ENCODE measurements at places on chromosomes 5 and 9.
A peak's percentile ranks its signal among the peaks of the same experiment; 100 is the strongest.

DNA sequence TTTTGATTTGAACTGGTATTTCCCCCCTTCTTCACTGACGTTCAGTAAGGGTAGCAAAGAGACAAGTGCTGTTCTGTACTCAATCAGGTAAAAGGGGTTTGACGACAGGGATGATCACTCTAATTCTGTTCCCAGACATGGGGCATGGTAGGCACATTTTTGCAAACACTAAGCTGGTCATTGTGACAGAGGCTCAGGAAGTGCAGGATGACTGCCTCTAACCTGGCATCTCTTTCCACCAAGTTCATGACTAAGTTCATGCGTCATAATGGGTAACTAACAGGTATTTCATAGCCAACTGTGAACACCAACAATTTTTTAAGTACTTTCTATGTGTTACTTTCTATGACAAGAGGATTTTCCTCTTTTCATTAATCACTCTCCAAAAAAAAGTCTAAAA is 166.5 kb downstream of the MAPKAP1 start:
- DNase-seq: no peak

GRCh38 chr9:83665580-83666200 is 42.1 kb downstream of the UBQLN1 start:
- DNase-seq: no peak

- no peak for DNase-seq
These were observed 90.9 kb downstream of the CDO1 start for GRCh38 chr5:115725522-115725921.

DNA sequence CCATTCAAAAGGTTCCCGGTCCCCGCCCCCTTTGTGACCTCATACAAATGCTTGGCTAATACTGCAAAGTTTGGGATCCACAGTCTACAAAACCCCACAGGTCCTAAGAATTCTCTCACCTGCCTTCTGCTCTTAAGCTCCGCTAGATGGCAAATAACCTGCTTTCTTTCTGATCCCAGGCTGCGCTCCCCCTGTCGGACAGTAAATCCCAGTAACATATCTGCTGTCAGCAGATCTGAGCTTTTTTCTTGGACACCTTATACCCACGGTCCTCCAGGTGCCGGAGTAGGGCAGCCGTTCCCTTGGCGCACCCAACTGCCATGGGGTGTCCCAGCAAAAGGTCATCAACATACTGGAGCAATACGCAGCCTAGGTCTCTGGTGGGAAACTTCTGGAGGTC is 39.0 kb upstream of the PPP1R26 start:
- DNase-seq: no peak

DNA sequence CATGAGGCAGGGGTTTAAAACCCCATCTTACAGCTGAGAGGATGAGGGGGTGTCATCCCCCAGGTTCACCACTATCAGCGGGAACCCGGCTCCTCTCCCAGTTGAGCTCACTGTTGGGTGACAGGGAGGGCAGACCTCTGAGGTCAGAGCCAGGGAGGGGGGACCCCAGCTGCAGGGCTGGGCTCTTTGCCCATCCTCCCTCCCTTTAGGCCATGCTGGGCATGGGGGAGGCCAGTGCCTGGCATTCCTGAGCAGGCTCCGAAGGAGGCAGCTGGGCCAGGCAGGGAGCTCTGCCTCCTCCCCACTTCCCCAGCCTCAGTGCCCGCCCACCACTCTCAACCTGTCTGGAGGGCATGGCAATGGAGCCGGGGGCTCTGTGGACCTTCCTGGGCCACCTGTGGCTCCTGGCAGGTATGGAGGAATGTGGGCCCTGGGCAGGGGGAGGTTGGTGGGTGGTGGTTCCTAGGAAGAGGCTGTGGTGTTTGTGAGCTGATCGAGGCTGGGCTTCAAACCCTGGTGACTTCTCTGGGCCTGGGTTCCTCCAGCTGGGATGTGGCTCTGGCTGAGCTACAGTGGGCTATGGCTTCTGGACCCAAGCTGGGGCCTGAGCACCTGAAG is 12.6 kb downstream of the CRB2 start:
- DNase-seq: no peak

- DNase-seq: peak; percentile 88
These were observed at the start of gene ERMP1 for GRCh38 chr9:5832538-5833529. Gene ERMP1 (minus strand): TSS chr9:5833117. CDS start chr9:5833027, 90 bp downstream.

- no peak for DNase-seq
These were observed 265.2 kb downstream of the MAT2B start for GRCh38 chr5:163770625-163771024.

- DNase-seq: no peak
These were observed 31.7 kb upstream of the SCAMP1 start for GRCh38 chr5:78328585-78329173.

GRCh38 chr5:171978016-171978415 is 28.4 kb downstream of the FBXW11 start:
- DNase-seq: no peak

DNA sequence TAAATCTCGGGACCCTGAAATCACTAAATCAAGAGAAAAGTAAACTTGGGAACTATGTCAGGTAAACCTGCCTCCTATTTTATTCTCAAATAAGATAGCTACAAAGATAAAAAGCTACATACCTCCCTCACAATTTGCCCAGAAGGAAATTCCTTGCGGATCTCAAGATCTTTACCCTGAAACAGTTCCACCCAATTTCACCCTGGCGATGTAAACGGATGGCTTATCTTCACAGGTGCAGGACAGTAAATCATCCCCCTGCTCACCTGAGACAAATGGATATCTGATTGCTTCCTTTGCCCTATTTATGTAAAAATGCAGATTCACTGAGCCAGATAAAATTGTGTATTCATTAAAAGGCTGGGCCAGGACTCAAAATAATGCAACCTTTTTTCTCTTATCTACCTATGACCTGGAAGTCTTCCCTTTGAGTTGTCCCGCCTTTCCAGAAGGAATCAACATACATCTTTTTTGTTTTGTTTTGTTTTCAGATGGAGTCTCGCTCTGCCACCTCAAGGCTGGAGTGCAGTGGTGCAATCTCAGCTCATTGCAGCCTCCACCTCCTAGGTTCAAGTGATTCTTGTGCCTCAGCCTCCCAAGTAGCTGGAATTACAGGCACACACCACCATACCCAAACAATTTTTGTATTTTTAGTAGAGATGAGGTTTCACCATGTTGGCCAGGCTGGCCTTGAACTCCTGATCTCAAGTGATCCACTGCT is 13.8 kb downstream of the TMEM267 start:
- DNase-seq: no peak

DNA sequence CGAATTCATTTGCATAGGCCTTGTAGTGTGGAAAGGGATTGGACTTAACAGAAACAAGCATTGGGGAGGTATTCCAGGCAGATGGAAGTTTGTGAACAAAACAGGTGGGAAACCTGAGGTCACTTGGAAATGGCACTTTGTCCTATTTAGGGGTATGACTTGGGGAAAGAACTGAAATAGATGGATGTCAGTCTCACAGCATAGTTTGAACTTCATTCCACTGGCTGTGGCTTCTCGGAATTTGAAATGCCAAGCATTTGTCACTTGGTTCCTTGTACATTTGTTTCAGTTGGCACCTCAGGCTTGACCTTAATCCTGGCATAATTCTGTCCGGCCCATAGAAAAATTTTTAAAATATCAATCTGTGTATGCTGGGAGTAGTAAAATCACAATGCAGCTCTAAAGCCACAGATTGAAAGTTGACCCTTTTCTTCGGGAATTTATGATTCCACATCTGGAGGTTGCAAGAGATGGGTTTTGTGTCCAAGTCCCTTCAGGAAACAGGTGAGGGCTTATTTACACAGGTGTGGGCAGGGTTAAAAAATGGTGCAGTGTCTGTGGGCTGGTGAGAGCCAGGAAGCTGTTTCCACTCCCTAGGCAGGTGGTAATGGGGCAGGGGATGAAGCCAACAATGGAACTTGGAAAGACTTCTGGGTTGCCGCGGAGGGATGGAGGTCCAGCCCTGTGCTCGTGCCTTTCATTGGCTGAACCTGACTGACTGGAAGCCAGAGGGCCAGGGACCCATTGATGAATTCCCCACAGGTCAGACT is 39.2 kb upstream of the PDE8B start:
- no peak for DNase-seq

GRCh38 chr5:96751203-96752169 is 56.3 kb downstream of the ERAP1 start:
- DNase-seq: no peak

DNA sequence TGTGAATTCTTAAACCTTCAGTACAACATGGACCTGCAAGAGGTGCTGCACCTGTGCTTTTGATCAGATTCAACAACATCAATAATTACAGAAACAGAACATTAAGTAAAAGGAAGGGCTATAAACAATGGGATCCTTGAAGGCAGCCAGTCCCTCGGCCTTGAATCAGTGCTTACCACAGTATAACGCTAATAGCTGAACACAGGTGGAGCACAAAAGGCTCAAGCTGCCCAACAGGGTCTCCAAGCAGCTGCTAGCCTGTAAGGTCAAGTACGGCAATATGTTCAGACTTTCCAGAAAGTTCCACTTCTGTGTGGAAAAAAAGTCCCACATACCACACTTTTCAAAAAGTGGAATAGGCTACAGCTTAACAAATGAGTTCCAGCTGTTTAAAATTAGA is 61.9 kb upstream of the ITGA1 start:
- no peak for DNase-seq

DNA sequence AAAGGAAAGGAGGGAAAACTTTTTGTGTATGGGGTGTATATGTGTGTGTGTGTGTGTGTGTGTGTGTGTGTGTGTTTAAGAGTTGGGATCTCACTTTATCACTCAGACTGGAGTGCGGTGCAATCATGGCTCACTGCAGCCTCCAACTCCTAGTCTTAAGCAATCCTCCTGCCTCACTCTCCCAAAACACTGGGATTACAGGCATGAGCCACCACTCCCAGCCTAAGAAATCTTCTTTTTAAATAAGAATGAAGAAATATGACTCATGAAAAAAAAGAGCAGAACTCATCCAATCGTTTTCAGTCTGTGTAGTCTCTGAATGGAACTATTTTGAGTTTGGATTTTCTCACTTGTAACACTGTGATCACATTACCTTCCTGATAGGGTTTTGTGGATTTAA is 601.5 kb downstream of the ACTL7B start:
- DNase-seq: no peak

DNA sequence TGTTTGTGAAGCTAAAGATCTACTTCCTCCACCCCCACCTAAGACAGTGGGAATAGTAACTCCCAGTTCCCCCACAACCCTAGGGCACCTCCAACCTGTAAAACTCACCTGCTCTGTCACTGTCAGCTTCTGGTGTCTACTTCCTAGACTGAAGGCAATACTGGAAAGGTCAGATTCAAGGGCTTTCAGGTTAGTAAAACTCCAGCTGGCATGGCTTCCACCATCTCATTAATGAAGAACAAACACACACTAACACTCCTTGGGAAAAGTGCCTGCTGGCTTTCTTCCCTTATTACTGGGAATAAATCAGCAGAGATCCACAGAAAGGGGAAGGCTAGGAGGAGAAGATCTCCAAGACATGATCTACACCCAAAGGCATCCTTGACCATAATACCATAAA is 109.9 kb downstream of the TMEM174 start:
- DNase-seq: no peak

DNA sequence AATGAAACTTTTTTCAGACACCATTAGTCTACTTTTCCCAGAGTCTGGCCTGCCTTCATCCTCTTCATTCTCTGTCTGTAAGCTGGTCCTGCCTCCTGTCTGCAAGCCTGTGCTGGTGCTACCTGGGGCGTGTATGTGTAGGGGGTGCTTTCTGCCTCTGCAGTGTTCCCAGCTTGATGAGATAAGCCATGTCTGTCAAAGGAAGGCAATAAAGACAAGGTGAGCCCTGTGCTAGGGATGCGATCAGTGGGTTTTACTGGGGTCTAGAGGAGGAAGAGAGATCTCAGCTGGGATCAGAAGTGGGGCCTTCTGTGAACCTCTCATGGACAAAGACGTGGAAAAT is 78.0 kb upstream of the TGFBR1 start:
- DNase-seq: no peak

DNA sequence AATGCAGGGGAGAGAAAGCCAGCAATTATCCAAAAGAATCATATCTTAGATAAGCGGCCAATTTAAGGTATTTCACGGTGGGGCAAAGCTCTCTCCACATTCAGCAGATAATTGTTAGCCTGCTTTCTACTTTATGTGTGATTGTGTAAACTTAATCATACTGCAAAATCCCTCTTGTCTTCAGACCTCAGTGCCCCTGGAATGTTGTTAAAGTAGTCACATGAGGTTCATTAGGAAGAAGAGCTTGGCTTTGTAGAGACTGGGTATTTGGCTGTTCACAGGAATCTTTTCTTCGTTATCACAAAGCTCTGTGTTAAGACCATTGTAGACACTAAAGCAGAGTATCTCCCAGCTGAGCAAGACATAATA is 127.0 kb downstream of the RFK start:
- DNase-seq: no peak

- peak; percentile 23 for DNase-seq
These were observed 1.8 kb downstream of the SHB start for GRCh38 chr9:38066914-38067858.

GRCh38 chr5:163596608-163597315 is 91.3 kb downstream of the MAT2B start:
- no peak for DNase-seq

GRCh38 chr9:126398403-126399058 is 71.9 kb downstream of the MVB12B start:
- peak; percentile 75 for DNase-seq

DNA sequence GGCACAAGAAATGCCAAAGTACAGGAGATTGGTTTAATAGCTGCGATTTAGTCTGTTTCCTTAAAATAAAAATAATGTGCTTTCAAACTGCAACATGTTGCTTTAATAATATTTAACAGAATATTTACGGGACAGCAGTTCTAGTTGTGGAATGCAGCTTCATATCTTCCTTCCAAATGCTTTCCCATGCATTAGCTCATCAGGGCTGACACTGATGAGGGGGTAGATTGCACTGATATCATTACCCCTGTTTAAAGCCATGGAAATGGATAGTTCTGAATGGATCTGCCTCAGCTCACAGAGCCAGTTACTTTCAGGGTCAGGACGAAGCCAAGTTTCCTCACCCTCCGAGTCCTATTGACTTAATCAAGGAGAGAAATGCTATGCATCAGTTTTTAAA is 93.2 kb upstream of the OSMR start:
- no peak for DNase-seq

DNA sequence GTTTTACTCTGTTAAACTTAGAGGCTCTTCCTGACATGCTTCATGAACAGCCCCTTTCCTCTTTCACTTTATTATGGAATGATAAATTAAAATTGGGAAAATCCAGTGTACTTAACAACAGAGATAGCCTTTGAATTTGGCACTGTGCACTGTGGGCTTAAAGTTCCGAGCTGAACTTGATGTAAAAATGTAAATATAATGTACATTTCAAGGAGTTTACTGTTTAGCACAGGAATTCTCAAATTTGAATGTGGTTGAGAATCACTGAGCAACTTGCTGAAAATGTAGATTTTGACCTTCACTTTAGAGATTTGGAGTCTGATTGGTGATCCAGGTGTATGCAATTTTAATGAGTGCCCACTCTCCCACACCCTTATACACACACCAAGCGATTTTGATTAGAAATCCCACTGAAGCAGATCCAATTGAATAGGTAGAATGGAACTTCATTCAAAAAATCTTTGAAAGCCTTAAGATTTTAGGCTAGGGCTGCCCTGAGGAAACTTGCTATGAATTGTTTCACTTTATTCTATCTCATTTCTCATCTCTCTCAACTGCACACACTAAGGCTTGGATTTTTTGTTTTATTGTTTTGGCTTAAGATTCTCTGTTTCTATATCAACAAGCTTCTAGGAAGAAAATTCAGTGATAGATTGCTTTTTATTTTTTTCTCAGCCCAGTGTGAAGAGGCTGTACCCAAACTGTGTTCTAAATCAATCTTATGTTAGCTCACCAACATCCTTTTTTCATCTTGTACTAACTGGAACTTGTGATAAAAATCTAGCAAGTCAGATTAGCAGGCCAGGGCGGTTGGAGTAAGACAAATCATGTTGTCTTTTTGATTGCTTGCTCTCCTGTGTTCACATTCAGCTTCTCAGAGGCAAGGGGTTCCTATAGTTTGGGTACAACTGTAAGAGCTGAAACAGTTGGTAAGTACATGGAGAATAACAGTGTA is 22.9 kb downstream of the NUDT12 start:
- no peak for DNase-seq
